GM12891 (cell line): ENCODE measurements at places on chromosomes 2 and 18.

DNA sequence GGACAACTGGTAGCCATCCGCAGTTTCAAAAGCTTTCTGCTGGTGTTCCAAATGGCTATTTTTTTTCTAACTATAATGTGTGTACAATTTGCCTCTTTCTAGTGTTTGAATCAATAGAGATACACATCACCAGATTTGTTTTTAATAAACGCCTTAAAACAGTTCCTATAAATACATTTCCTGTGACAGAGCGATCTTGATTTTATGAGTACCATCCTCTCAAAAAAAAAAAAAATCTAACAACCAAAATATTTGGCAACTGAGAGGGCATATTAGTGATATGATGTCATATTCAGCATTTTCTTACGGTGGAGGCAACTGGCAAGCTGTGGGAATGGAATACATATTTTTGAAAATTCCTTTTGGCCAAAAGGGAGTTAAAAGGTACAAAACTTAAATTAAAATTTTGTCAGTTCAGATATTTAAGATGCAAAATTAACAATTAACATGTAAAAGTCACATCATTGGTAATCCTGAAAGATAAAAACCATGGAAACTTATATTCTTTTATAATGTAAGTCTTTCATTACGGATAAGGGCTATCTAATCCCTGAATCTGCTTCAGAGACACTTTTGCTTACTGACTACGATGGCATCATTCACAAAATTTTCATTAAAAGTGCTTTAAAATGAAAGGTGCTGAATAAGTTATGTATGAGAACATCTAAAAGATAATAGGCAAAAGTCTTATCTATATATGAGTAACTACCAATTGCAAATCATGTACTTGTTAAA is 268.4 kb downstream of the TCF4 start:
- no peak for DNase-seq

GRCh38 chr2:220756653-220757052 is 815.5 kb downstream of the EPHA4 start:
- DNase-seq: no peak

- DNase-seq: no peak
Measured at GRCh38 chr2:143468341-143468888, 339.2 kb downstream of the ARHGAP15 start.

- DNase-seq: peak; percentile 56
Measured at GRCh38 chr2:24009680-24010476, at the start of gene MFSD2B. Gene MFSD2B, plus strand, starts transcription at chr2:24010085. Its CDS starts 12 bp downstream, at chr2:24010097.

DNA sequence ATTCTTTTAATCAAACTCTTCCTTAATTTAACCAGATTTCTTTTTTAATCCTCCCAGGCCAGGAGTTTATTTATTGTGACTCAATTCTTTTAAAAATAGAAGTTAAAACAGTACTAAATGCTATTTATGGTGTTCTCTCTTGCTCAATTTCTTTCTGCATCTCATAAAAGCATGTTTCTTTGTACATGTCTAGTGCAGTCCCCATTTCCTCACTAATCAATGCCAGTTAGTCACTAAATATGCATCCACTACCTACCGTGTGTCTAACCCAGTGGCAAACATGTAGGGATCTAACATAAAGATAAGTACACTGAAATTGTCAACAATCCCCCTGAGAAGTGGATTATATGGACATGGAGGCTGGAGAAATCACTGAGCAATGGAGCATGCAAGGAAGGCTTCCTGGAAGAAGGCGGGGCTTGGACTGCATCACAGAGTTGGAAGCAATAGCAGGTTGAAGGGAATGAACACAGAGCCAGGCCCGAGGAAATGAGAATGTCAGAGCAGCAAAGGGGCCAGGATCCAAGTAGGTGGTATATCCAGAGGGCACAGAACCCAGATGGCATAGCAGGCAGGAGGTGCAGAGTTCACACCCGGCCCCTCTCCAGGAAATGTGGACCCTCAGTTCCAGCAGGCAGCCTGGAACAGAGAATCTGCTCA is 105.3 kb upstream of the FOSL2 start:
- no peak for DNase-seq

DNA sequence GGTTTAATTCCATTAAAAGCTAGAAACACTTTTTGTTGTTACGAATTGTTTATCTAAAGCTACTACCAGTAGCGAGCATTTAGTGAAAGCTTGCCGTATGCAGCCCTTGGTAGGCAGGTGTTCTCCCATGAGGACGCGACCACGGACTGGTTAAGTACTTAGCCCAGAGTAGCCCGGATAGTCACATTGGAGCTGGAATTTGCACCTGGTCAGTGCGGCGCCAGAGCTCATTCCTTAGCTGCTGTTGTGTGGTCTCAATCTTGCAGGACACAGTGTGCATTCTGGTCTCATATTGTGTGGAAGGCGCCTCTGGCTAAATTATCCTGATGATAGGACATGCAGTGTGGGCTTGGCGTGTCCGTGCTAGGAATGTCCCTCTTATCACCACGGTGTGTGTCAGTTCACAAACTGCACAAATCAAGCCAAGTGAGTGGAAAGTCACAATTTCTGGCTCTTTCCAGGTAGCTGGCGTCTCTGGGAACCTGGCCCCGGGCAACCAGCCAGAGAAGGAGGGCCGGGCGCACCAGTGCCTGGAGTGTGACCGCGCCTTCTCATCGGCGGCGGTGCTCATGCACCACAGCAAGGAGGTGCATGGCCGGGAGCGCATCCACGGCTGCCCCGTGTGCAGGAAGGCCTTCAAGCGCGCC is 133.3 kb downstream of the ZNF236 start:
- DNase-seq: no peak

DNA sequence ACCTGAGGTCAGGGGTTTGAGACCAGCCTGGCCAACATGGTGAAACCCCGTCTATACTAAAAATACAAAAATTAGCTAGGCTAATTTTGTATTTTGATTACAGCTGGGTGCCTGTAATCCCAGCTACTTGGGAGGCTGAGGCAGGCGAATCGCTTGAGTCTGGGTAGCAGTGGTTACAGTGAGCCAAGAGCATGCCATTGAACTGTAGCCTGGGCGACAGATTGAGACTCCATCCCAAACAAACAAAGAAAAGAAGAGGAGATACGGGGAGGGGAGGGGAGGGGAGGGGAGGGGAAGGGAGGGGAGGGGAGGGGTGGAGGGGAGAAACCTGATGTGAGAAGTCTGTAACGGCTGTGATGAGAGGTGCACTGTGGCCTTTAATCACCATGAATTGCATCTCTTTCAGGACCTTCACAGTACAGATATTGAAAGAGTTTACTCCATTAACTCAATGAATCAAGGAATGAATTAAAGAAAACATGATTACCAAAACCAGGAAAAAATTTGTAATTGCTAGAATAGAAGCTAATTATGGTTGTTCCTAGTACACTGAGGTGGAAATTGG is 135.3 kb downstream of the CALCRL start:
- DNase-seq: no peak

- DNase-seq: no peak
Measured at GRCh38 chr2:100188326-100188725, 45.9 kb upstream of the AFF3 start.

GRCh38 chr2:79511320-79511951 is 1.4 kb upstream of the CTNNA2 start:
- no peak for DNase-seq

- DNase-seq: no peak
Measured at GRCh38 chr2:187574969-187575750, 20.9 kb upstream of the TFPI start.

- DNase-seq: no peak
Measured at GRCh38 chr2:68719912-68720311, 14.7 kb upstream of the ARHGAP25 start.

DNA sequence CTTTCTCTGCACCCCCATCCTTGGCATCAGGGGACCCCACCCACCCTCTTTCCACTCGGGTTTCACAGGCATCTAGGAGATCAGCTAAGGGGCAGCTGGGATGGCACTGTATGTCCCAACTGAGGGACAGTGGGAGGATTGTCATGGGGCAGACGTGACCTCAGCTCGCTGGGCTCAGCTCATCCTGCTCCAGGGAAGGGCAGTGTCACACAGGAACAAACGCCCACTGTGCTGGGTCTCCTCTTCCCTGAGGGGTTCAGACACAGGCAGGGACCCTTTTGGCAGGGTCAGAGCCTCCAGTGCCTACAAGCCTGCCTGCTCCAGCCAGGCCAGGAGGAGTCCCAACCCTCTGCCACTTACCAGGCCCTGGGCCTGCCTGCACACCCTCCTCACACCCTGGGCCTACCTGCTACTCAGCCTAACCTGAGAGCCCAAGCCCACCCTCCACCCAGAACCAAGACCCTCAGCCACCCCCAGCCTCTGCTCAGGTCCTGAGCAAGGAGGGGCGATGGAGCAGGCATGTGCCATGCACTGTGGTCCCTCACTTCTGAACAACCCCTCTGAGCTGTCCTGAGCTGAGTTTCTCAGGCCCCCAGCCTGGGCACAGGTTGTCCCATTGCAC is 68.2 kb downstream of the HS1BP3 start:
- DNase-seq: no peak

GRCh38 chr2:127634066-127634617 is 11.8 kb upstream of the GPR17 start:
- no peak for DNase-seq

DNA sequence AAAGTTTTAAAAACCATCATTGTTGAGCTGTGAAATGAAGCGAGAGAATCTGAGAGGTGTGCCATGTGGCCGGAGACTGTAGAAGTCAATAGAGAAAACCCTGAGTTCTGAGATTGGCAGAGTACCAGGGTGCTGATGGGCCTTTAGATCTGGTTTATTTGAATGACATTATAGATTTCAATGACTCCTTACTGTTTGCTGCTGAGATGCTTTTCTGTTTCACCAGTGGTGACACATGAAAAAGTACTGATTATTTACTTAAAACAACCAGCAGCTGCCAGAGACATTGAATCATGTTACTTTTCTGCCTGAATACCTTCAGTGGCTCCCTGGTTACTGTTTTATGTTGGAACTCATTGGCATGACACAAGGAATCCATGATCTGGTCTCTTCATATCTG is 602.7 kb upstream of the ZNF804A start:
- DNase-seq: no peak

DNA sequence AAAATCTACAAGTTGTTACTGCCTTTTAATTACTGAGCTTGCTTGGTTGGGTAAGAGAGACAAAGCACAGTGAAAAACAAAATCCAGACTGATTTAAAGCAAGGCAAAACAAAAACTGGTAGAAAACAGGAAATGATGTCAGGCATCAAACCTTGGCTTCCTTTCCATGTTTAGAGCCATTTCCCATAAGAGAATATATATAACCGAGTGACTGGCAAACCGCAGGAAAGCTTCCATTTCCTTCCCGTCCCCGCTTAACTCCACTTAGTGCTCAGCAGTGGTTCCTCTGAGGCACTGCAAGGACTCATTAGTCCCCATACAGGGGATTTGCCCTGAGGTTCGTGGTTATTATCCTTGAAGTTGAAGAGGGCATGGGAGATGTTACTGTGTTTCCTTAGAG is 446.3 kb downstream of the LPIN1 start:
- no peak for DNase-seq

GRCh38 chr2:85723707-85724360 is 29.7 kb downstream of the GNLY start:
- DNase-seq: no peak

GRCh38 chr2:83470928-83471327 is 988.2 kb downstream of the SUCLG1 start:
- DNase-seq: no peak

- DNase-seq: no peak
Measured at GRCh38 chr18:34659579-34660517, 50.2 kb upstream of the DTNA start.

GRCh38 chr2:30367232-30368070 is 79.6 kb upstream of the LCLAT1 start:
- DNase-seq: no peak

DNA sequence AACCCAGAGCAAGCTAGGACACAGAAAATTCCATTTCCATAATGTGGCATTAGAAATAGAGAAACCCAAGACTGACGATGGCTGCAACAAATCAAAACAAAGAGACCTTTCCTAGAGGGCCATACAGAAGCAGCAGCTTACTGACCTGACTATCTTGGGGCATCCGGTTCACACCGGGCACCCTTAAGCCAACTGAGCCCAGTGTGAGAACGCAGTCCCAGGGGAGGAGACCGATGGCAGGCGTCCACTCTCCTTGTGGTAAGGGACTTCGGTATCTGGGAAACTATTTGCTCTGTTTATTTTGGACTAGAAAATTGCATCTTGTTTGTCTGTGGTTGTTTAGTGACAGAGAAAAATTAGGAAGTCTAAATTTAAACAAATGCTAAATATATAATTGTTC is 244.8 kb upstream of the COPS8 start:
- DNase-seq: no peak

DNA sequence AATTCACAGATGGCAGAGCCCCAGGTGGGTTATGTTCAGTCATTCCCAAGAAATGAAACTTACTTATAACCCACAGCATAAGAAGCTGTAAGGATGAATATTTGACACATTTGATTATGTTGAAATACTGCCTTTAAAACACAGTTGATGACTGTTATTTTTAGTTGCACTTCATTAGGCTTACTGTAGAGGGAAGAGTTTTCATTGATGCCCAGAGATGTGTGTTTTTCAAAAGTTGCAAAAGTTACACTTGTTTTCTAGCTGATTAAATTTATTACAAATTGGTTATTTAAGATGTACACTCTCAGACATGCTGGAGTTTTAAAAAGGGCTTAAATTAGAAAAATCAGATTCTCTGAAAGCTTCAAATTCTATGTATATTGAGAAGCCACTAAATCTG is 506.1 kb downstream of the PARD3B start:
- DNase-seq: no peak

DNA sequence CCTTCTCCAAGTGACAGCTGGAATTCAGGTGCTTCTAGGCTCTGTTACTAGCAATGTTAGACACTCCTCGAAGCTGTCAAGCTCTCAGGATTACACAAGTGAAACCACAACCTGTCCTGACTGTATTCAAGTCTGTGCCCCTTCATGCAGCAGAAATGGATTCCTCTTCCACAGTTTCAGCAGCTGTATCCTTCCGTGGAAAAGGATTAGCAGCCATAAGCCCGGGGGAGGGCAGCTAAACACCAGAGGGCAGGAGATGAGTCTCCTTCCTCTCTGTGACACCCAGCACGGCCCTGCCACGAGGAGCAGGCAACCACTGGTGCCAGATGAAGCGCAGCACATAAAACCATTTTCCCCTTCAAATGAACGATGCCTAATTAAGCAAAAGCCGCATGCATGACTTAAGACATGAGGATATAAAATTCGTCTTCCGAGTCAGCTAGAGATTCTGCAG is 1.2 kb downstream of the ST3GAL5 start:
- peak; percentile 19 for DNase-seq

DNA sequence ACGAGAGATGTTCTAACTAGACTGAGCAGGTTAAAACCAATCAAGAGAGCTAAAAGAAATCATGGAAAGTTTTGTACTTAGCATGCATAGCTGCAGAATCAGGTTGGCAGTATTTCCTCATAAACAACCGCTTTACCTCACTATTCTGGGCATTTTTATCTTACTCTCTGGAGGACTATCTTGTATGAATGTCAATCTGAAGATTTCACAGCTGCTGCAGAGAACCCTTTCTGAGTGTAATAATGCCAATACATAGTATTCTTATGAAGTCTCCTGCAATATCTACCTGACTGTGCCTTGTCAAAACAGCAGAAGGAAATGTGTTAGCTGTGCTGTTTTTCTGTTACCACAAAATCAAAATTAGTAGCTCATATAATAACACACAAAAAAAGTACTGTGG is 705.9 kb upstream of the FSHR start:
- DNase-seq: no peak

- DNase-seq: no peak
Measured at GRCh38 chr2:20422402-20423271, 24.2 kb upstream of the RHOB start.
